ENCODE measurements at places on chromosomes 16 and 17.
A peak's percentile ranks its signal among the peaks of the same experiment; 100 is the strongest.

GRCh38 chr17:79465011-79465680 is 145.7 kb downstream of the RBFOX3 start:
- no peak for DNase-seq

DNA sequence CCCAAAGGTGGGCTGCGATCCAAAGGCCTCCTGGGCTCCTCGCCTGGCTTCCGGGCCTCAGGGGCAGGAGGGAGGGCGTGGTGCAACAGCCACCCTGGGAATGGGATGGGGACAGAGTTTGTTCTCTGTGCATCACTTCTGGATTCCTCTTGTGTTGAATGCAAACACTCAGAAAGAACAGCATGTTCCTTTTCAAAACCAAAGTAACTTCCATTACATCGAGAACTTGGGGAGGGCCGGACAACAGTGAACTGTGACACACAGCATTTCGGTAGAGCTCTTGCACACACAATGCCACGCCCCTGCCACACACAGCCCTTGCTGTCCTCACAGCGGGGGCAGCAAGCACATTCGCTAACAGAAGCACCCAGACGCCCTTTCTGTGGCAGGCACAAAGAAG is 36.1 kb upstream of the FASN start:
- DNase-seq = no peak

DNA sequence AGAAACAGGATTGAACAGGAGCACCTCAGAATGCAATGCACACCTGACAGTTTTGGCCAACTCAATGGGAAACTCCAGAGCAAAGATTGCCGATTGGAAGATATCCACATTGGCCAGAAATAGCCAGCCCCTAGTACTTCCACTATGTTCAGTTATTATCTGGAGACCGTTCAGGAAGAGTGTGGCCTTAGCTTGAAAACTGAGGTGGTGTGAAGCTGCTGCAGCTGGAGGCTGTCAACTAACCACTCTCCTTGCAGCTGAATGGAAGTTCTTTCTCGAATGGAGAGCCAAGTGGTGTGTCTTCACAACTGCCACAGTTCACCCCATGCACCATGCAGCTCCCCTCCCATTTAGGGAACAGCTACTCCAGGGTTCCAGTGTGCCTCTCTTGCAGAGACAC is 61.9 kb upstream of the DHX40 start:
- no peak for DNase-seq

- DNase-seq = no peak
Observed at GRCh38 chr16:3957344-3957980, 76.9 kb upstream of the CREBBP start.

DNA sequence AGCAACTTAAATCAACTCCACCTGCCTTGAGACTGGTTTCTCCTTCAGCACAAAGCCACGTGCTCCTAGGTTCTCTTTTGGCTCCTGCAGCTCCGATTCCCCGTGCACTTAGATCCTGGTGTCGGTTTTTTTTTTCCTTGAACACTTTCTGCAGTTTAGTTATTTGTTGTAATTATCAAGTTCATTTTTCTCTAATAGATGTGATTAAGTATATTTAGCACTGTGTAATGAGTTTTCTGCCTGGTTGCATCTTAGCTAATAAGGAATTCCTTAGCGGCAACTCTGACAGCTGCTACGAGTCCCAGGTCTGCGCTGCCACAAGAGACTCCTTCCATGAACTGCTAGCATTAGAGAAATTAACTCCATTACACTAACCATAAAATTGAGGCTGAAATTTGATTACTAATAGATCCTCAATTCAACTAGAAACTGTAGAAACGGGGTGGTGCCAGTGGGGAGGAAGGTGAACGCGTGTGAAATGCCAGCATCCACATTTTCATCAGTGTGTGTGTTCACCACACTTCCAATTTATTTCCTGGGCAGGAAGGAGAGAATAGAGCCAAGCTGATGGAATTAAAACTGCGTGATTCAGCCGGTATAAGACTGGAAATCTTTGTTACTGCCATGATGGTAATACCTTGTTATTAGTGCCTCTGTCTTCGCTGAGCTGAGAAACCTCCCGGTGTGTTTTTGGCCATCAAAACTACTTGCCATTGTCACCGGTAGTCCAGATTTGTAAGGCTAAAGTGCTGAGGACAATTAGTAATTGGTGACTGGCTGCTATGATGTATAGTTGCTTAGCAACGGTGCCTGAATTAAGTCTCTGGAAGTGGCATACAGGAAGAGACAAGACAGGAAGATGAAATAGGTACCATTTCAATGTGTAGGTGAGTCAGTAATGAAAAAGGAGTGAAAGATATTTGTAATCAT is 232.4 kb downstream of the IRX3 start:
- DNase-seq = peak; percentile 34

DNA sequence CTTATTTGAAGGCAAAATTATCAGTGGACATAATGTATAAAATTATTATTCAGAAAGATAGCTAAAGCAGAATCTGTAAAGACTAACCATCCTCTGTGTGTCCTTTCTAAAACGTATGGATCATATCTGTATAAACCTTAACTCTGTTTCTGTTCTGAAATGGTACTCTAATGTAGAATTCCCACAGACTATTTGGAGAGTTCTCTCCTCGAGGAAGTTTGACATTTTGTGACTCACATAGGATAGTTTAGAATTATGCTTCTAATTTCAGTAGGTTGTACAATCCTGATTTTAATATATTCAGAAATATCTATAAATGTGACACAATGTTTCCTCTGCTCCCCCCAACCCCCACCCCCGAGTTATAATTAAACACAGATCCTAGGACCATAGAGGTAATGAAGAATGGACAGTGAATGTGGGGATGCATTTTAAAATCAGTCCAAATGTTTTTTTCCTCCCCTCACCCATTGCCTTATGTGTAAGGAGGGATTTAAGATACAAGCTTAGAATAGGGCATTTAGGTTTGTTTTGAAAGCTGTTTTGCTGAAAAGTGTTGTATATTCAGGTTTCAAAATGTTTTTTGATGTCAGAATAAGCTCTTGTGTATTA is 66.8 kb downstream of the BCAS3 start:
- no peak for DNase-seq

- DNase-seq = no peak
Observed at GRCh38 chr16:19284207-19284606, 1.3 kb upstream of the CLEC19A start.
